Liver (tissue), 10 donors: ENCODE measurements at places on chromosomes 5 and 9. TPM values are rescaled to one million over a fixed set of nuclear protein-coding genes. Genes with fewer than 3 reads are reported as not detected.

Gene MCTP1
- total RNA-seq = 5.7 TPM

Gene ADAMTSL1
- 3.4 TPM for total RNA-seq

Gene ZNF618
- 6.5 TPM for total RNA-seq

Gene NIM1K
- total RNA-seq = not detected

Gene SPRY4
- total RNA-seq = 9.6 TPM

GRCh38 chr5:111703662-111704061 lies 53.3 kb downstream of the NREP start:
- no peak for DNase-seq

DNA sequence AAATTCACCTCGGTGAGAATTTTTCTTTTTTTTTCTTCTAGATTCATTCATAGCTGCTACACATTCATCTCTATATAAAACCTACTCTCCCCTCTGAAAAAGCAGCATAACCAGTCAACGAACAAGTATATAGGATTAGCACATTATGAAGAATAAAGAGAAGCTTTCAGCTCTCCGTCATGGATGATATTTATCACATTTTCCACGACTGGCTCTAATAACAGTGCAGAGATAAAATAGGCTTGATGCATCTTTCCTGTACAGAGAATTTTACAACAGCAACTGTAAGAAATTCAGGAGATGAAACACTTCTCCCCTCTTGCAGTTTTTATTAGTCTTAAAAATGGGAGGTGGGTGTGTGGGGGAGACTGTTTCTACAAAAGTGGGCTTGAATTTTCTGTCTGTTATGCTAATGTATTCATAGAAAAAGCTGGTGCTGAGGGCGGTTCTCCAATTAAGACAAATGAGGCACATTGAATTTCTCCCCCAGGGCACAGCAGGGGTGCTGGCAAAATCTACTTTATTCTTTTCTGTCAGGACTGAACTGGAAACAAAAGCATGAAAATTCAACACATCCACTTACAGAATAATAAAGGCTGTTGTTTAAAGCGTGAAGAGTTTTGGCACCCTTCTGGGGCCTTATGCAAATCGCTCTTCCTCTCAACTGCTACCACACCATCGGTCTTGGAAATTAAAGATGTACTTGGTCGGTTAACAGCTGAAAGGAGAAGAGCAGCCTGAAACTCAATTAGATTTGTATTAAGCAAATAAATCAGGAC lies 233.9 kb upstream of the ZNF608 start:
- DNase-seq = no peak

- no peak for DNase-seq
Observed at GRCh38 chr5:78677777-78678668, 29.5 kb upstream of the LHFPL2 start.

DNA sequence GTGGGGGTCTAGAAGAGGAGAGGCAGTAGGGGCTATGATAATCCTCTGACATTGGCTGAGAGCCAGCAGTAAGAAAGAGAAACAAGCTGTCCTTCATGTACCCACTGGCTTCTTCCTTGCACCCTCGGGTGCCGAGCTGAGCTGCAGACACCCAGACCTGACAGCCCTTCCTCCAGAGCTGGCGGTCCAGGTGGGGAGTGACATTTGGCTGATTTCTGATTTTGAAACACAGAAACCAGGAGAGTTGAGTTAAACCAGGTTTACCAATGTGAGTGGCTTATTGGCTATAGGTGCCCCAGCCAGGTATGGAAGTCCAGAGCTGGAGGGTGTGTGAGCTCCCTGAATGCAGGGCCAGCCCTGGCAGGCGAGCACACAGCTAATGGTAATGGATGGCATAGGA lies 59.2 kb downstream of the GADD45G start:
- DNase-seq = no peak

DNA sequence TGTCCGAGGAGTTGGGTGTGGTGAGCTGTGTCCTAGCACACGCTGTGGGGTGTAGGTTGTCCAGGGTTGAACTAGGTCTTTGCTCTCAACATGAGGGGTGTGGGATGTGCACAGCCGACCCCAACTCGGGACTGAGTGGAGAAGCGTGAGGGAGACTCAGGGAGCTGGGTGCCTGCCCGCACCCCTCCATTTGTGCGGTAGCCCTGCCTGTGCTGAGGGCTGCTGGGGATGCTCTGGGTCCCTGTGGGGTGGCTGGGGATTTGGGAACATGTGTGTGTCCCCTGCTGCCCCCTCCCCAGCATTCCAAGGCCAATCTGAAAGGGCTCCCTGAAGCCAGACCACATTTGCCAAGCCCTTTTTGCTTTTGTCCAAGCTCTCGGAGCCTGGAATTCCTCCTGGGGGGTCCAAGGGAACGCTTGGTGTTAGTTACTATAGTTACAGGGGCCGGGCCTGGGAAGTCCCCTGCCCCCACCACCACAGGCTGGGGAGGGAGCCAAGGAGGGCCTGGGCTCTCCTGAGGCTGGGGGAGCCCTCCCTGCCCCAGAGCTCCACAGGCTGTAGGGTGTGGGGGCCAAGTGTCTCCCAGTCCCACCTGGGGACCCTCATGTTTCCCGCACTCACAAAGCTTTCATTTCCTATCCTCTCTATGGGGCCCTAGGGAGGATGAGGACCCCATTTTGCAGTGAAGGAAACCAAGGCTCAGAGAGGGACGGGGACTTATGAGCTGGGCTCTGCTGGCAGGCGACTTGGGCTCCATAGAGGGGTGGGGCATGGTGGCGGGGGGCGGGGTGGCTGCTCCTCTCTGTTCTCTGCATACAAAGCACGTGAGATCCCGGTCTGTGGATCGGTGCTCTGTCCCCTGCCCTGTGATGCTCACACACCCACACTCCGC lies 1.1 kb downstream of the CRB2 start:
- DNase-seq = no peak

DNA sequence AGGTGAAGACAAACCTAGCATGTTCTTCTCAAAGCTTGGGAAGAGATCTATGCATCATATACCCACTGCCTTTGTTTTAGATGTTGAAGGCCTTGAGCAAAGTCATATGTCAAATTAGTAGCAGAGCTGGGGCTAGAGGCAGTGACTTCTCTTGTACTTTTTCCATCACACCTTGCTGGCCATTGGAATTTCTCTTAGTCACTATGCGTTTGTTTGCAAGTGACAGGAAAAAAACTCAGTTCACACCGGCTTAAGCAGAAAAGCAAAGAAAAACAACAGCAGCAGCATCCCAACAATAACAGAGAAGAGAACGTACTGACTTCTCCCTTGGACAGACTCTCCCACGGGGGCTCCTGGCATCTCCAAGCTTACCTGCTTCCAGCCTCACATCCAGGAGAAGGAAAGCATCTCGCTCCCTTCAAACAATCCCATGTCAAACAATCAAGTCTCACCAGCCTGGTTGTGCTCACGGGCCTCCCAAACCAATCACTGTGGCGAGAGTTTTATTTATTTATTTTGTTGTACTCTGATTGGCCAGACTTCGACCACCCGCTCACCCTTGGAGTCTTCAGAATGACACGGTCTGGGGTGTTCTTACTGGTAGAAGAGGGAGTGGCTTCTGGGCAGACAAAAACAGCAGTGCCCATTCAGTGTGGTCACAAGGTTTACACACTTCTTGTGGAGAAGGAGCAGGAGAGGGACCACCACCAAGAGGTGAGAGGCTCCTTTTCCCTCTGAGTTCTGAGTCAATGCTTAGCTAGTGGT lies 83.8 kb upstream of the STC2 start:
- DNase-seq = no peak

DNA sequence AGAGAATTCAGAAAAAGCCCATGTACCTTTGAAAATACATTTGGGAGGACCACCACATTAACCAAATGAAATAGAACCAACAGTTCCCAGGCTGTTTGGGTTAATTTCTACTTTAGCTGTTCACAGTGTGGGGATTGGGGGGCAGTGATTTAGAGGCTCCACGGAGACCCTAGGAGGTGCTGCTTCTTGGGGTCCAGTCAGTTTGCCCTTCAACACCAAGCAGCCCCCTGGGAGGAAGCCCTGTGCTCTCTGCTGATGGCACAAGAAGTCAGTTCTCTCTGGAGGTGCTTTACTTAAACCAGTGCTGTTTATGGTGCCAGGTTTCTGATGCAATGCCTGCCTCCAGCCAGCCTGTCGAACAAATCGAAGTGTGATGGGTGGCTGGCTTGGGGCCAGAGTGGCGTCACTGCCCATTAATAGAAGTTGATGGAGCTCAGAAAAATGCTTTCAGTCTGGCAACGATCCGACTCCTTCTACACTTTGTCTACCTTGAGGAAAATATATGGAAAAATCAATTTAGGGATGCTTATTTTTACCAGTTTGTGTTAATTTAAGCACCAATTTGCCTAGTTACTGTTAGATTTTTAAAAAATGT lies 134.0 kb downstream of the SNX18 start:
- no peak for DNase-seq

GRCh38 chr5:79151942-79152671 lies 40.5 kb downstream of the BHMT start:
- no peak for DNase-seq

DNA sequence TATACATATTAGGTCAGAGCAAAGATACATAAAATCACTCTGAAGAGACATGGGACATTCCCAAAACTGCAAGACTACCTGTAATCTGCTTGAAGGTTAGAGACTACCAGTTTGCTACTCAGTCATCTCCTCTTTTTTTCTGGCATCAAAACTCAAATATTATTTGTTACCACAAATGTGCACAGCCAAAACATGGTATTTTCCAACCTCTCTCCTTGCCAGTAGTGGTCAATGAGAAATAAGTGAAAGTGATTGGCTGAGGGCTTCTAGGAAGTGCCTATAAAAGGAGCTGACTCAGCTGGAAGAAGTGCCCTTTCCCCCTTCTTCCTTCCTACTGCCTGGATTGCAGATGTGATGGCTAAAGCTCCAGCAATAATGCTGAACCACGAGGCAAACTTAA lies 13.8 kb downstream of the GZMK start:
- no peak for DNase-seq

DNA sequence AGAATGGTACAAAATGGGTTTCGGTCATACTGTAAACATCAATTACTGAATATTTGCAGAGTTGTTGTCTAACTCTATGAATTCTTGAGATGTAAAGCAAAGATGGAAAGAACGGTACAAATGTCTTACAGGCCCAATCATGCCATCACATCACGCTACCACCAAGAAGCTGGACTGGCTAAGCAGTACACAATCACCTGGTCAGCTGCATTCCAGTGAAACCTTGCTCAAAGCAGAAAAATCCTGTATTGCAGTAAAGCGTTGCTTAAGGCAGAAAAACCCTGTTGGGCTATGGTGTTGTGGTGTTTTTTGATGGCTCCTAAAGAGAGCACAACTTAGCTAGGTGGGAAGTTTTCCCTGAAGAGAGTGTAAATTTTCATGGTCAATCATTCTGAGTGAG lies 112.6 kb upstream of the RASA1 start:
- DNase-seq = no peak

GRCh38 chr9:125407974-125408900 lies 146.6 kb downstream of the GAPVD1 start:
- peak; percentile 85 for DNase-seq

- no peak for DNase-seq
Observed at GRCh38 chr5:94847019-94847418, 228.6 kb downstream of the SLF1 start.

- DNase-seq = no peak
Observed at GRCh38 chr9:1047591-1048230, 2.4 kb upstream of the DMRT2 start.

GRCh38 chr5:76337953-76338451 lies 65.1 kb upstream of the IQGAP2 start:
- peak; percentile 69 for DNase-seq

- no peak for DNase-seq
Observed at GRCh38 chr9:134223091-134223490, 58.7 kb upstream of the RNU6ATAC start.

- DNase-seq = no peak
Observed at GRCh38 chr5:174347183-174347582, 301.7 kb downstream of the NSG2 start.

DNA sequence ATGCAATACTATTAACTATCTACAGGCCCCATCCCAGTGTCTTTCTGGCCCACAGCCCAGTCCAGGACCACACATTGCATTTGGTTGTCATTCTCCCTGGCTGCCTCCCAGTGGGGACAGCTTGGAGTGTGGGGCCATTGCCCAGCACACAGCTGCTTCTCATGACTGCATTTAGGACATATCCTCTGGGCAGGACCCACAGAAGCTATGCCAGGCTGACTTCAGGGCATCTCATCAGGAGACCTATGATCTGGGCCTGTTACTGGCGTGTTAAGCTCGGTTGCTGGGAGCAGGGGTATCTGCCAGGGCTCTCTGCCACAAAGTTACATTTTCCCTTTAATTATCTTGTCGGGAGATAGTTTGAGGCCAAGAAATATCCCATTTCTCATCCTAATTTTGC lies 32.1 kb upstream of the CLPTM1L start:
- DNase-seq = no peak

DNA sequence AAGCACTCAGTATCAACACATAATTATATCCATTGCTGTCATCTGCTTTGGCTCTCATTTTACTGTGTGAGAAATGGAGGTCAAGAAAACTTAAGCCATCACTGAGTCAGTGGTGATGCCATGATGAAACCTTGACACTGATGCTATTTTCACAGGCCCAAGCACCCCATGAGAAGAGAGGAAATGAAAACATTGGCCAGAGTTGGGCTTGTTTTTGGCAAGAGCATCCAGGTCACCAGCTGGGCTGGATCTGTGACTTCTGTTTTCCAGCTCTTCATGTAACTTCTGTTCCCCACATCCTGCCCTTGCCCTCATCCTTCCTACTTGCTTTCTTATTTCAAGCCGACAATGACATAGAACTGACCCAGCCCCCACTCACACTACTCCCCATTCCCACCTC lies 10.0 kb downstream of the LCP2 start:
- DNase-seq = no peak
